NCI-H460 (cell line): ENCODE measurements at places on chromosomes 13 and 19. TPM values are rescaled to one million over a fixed set of nuclear protein-coding genes. Genes with fewer than 3 reads are reported as not detected.

Gene CTXN1
- 1.4 and 1.7 TPM in 2 replicates for total RNA-seq

Gene LAIR2
- not detected in 2 replicates for total RNA-seq

Gene KLK15
- total RNA-seq, result not detected in 2 replicates

Gene FLT3
- total RNA-seq, result not detected in 2 replicates

DNA sequence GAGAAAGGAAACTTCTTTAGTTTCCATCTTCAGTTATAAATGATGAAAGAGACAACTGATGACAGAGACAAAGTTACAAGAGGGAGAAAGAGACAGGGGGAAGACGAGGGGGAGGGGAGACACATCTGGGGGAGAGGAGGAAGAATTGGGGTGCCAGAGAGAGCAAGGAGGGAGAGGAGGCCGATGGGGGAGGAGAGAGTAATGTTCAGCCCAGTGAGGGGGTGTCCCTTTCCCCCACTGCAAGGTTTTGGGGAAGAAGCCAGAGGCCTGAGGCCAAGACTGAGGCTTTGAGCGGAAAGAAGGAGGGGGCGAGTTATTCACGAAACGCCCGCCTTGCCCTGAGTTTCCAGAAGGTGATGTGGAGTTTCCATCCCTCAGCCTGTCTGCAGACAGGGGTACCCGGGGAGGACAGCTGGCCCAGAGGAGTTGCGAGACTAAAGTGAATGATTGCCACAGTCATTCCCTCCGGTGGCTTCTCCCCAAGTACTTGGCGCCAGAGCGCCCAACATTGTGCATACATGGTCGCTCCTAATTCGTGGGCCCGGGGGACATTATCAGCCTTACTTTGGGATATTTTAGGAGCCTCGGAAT is 558 bp upstream of the PPAN start:
- DNase-seq, result no peak

DNA sequence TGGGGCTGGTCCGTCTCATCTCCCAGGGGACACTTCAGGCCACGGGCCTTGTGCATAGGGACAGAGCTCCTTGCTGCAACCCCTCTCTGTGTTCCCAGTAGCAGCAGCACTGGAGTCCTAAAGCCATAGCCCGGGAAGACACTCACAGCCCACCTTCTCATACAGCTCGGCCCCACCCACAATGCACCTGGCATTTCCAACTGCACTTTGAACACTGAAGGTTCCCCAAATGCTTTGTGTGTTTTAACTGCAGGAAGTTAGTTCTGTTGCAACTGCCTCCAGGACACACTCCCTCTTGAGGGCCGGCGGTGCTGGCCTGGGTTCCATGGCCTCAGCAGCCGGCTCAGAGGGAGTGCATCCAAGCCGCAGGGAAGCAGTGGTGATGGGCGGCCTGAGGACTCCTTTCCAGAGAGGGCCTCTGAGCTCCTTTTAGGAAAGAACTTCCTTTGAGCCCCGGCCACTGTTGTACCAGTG is 22.7 kb upstream of the TMEM255B start:
- DNase-seq, result no peak

- no peak for DNase-seq
These were observed 880.6 kb upstream of the GPC6 start for GRCh38 chr13:92346046-92346445.

DNA sequence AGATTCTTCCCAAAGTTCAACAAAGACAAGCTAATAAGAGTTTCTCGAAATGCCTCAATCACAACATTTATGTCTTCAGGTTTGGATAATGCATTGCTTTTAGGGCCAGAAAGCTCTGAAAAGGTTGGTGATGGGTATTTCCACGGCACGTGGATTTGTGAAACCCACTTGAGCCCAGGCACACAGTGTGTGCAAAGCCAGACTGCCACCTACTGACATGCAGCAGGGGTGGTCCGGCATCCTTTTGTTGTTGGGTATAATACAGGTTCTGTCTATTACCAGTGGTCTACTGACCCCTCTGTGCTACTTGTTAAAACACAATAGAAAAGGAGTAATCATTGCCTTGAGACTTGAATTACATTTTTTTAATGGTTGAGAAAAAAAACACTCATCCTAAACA is 225.6 kb downstream of the RAP2A start:
- no peak for DNase-seq

DNA sequence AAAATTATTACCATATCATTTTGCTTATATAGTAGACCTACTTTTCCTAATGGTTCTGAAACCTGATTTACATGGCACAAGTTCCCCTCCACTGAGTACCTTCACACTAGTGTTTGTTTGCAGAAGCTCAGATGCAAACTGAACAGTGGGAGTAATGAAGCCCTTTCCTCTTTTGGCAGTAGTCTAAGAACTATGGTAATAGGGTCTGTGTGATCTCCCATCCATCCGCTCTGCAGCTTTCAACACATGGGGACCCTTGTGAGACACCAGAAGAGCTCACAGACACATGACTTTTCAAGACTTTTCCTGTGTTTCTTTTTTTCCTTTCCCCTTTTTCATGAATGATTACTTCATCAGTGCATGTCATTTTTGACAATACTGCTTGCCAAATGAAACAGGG is 336.0 kb downstream of the ATP8A2 start:
- no peak for DNase-seq

DNA sequence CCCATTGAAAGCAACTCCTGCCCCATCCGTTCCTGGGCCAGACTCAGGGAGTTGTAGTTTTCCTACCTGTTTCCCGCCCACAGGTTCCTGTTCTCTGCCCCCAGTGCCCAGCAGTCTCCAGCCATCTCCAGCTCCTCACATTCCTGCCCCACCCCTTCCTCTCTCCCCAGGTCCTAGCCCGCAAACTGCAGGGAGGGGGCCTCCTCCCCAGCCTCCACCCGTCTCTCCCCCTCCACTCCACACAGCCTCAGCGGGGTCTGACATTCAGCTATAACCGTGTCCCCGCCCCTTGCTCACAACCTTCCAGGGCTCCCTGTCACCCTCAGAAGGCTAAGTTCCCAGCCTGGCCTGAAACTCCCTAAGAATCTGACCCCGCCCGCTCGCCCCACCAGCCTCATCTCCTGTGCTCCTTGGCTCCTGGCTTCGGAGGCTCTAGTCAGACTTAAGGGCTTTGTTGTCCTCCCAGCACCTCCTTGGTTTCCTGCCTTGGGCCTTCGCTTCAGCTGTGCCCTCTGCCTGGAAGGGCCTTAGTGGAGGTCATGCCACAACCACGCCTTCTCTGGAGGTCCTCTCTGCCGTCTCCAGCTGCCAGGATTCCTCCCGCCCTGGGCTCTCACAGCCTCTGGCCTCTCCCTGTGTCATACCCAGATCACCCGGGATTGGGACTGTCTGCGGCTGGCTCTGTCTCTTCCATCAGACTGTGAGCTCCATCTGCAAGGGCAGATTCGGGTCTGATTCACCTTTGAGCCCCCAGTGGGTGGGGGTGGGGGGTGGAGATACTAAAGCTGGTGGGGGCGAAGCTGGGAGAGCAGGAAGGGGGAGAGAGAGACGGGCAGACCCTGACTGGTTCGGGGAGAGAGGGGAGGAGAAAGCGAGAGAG is 5.1 kb upstream of the SPACA6 start:
- no peak for DNase-seq

GRCh38 chr19:50513746-50514345 is at the start of gene ASPDH:
ASPDH (minus strand) TSS chr19:50513913; CDS start chr19:50513823, 90 bp downstream.
- DNase-seq, result no peak

- DNase-seq, result no peak
These were observed 371.2 kb upstream of the NBEA start for GRCh38 chr13:34570698-34571353.

DNA sequence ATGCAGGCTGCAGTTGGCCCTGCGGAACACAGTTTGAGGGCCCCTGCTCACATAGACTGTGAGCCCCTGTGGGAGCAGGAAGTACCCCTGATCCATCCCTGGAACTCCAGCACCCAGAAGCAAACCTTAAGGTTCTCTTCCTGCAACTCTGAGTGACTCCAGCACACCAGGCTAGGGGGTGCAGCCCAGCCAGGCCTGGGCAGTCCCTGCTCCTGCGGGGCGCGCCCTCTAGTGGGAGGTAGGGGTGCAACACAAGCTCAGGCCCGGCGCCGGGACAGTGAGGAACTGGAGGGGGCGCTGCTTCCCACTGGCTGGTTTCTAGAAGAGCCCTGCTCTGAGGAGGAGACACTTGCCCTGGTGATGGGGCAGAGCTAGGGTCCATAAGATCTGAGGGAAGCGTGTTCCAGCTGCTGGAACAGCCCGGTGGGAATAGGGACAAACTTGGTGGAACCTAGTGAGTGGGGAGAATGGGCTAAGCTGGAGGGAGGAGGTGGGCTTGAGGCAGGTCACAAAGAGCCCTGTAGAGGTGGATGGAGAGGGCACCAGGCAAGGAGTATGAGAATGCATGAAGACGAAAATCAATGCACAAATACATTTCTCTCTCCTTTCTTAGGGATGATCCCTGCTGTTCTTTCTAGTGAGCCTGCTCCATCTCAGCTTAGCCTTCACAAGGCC is 5.0 kb downstream of the ZSCAN5A start:
- peak; percentile 25 for DNase-seq
